ENCODE measurements at places on chromosomes 1 and 21. TPM values are rescaled to one million over a fixed set of nuclear protein-coding genes. Genes with fewer than 3 reads are reported as not detected.

CHI3L2 gene
- total RNA-seq: under 0.01 TPM

OR10J1 gene
- total RNA-seq: not detected

SLC9C2 gene
- total RNA-seq: not detected

CD53 gene
- total RNA-seq: not detected

MXRA8 gene
- 0.56 TPM for total RNA-seq

C1orf185 gene
- total RNA-seq: not detected

LRRC47 gene
- 50.9 TPM for total RNA-seq

IER5 gene
- total RNA-seq: 26.6 TPM

ANKRD34A gene
- total RNA-seq: under 0.01 TPM

OR2T11 gene
- not detected for total RNA-seq

DNA sequence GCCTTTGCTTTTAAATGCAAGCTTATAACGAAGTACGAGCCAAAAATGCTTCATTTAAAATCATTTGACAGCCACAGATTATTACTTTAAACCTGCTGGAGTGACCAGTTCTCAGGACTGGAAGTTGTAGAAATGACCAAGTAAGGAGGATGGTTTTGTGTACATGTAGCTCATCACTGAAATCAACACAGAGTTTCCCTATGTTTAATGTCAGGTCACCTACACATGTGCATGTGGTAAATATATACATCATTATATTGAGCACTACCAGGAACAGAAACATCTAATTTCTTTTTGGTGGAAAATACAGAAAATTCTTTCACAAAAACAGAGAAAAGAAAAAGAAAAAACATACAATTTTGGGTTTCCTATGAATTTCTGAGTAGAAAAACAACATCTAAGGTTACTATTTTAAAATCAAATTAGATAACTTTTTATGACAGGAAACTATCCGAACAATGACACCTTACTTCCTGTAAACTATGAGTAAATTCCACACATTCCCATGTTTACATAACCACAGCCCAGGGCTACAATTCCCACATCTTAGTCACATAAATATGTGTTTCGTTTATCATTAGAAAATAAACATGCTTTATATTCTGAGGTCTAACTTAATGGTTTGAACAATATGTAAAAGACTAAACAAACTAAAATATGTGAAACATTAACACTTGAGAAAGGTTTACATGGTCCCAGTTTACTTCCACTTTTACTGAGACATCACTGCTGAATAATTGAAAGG is 73.6 kb downstream of the ZNF281 start:
- peak; percentile 65 for DNase-seq

DNA sequence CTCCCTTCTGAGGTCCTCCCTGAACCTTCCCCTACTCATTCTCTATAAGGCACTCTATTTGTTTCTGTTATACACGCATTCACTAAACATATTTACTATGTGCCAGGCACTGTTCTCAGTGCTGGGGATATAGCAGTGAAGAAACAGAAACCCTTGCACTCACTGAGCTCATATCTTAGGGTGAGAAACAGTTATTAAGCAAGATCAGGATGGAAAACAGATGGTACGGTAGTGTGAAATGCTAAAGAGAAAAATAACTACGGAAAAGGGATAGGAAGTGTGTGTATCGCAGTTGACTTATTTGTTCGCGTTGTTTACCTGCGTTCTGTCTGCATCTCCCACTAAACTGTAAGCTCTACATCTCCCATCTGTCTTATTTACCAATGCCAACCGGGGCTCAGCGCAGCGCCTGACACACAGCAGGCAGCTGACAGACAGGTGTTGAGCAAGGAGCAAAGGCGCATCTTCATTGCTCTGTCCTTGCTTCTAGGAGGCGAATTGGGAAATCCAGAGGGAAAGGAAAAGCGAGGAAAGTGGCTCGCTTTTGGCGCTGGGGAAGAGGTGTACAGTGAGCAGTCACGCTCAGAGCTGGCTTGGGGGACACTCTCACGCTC is 572 bp downstream of the CYB5RL start:
- no peak for DNase-seq

- peak; percentile 89 for DNase-seq
These were observed 830 bp downstream of the INPP5B start for GRCh38 chr1:37945743-37946702.

GRCh38 chr1:185540295-185540694 is 193.9 kb upstream of the HMCN1 start:
- no peak for DNase-seq

DNA sequence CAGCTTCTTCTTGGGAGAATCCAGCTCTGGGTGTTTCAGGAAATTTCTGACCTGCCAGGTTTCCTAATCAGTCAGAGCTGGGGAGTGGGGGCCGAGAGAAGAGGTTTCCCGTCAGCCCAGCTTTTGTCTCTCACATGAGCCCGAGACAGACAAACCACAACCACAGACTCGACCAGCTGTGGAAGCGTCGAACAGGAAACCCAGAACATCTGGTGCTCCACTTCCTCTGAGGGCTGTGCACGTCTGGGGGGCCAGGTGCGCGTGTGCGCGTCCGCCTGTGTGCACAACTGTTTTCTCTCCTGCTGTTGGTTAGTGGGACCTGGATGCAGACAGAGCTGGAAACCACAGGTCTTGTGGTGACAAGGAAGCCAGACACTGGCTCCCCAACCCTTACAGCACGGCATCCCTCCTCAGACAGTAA is 113.0 kb upstream of the SLC25A33 start:
- DNase-seq: no peak

DNA sequence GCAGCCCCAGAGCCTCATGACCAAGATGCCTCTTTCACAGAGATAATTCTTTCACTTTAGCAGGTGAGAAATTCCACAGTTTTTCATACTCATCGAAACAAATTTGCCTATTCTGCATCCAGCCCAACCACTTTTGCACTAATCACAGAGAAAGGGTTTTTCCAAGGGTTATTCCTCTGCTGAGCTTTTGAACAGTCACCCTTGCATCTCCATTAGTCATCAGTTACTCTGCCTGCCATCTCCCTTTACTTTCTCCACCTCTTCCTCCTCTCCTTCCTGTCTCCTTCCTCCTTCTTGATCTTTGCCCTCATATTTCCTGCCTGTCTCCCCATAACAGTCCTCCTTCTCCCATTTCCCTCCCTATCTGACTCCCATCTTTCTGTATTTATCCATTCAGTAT is 43.9 kb downstream of the FH start:
- peak; percentile 32 for DNase-seq

- no peak for DNase-seq
These were observed 30.7 kb downstream of the JAK1 start for GRCh38 chr1:64935551-64936155.

GRCh38 chr21:38920631-38921398 is 115.1 kb downstream of the ETS2 start:
- no peak for DNase-seq

DNA sequence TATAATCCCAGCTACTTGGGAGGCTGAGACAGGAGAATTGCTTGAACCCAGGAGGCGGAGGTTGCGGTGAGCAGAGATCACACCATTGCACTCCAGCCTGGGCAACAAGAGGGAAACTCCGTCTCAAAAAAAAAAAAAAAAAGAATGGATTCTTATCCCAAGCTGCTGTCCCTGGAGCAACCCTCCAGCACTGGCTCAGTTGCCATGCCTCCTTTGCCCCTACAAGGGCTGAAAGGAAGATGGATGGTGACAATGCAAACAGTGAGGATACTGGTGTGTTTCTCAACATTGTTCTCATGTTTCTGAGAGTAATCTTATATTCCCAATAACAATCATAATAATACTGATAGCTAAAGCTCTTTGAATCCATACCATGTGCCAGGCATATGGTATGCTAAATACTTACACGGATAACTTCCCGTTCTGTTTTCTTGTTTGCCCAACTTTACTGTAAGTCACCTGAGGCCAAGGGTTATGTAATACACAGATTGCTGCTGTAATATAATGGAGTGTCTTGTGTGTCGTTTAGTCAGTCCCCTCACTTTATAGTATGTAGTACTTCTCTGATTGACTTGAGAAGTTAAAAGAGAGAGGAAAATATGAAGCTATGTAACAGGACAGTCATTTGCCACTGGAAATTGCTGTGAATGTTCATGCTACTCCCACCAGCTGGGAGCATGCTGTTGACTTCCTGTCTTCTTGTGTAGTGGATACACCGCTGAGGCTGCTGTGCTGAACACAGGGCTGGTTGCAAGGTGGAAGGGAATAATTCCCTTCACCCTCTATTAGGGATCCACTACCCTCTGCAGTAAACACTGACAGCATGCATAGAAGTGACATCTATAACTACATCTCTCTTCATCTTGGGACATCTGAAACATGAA is 153.6 kb downstream of the CNIH3 start:
- DNase-seq: no peak

DNA sequence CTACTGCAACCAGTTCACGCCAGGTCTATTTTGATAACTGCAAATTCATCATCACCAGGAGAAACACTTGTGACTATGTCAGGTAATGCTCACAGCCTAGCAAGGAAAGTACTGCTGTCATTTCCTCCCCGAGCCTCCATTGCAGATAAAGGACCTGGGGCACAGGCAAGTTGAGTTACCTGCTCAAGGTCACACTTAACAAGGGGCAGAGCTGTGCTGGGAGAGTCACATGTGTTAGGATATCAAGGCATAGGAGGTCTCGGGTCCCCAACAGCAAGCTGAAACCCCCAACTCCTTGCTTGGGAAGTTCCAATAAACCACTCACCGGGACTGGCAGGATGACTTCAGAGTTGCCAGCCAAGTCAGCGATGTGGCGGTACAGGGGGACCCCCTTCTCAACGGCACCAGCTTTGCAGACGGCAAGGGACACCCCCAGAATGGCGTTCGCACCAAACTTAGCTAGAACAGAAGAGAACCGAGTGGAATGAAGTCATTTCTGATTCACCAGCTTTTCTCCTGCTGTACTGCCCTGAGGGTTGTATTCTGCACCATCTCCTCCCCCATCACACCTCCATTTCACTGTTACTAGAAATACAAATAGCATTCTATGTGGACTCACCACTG is 11.6 kb downstream of the ENO1 start:
- no peak for DNase-seq

DNA sequence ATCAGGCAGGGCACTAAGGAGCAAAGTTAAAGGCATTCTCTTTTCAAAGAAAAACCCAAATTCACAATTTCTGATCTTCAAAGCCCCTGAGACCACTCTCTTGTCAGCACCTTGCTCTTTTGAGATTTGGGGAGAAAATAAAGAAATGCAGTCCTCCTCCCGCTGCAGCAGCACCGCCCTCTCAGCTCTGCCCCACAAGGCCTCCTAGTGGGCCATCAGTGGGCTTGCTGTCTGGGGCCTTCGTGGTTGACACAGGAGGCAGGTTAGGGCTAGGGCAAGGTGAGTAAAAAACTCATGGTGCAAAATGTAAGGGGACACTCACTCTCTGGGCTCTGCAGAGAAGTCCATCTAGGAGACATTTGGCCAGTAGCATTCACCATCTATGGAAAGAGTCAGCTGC is 67.4 kb upstream of the CTTNBP2NL start:
- DNase-seq: no peak

DNA sequence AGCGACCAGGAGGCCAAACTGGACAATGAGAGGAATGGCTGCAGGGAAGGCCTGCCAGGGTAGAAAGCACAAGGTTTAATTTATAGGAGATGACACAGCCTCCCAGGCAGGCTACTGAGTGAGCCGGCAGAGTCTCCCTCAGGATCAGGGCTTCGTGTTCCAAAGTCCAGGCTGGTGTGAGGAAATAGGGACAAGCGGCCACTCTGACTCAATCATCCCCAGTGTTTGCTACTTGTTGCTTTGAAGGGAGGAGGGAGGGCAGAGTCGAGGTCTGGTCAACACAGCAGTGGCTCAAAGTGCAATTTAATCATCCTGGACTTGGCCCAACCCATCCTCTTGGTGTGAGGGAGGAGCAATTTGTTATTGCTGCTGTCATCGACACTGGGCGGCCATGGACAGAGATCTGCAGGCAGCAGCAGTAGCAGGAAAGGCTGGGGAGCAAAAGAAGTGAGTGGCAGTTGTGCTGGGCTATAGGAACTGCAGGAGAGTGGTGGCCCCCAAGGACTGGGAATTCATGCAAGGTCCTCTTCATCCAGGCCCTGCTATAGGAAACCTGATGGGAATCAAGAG is 27.5 kb downstream of the TBX15 start:
- DNase-seq: no peak

DNA sequence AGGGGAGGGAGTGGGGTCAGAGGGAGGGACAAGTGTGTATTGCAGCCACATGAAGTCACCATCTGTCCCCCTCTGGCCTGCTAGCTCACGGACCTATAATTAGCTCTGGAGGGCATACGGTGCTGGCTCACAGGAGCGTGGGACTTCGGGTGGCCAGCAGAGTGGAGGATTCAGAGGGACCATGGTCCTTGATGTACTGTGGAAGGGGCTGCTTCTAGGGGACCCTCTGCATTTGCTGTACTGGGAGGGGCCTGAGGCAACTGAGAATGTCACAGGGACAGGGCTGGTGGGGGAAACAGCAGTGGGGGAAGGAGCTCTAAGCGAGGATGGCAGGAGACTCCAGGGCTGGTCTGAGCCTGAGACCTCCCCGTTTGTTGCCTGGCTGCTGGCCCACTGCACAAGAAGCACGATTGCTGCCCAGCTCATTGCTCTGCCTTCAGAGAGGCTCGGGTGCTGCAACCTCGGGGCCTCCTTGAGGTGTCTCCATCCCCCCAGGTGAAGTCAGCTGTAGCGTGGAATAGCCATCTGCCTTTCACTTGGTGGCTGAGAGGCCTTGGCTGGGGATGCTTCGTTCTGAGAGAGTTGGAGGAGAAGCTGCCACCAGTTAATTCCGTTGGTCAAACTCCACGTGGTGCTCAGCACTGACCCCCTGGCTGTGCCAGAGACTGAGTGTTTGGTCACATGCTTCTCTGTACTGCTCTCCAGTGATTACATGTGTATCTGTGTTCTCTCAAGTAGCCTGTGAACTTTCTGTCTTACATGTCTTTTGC is 2.7 kb downstream of the PPFIA4 start:
- no peak for DNase-seq

- DNase-seq: peak; percentile 81
These were observed 19.8 kb upstream of the MUTYH start for GRCh38 chr1:45359882-45360513.

GRCh38 chr1:203675596-203676347 is 49.1 kb downstream of the ATP2B4 start:
- no peak for DNase-seq

DNA sequence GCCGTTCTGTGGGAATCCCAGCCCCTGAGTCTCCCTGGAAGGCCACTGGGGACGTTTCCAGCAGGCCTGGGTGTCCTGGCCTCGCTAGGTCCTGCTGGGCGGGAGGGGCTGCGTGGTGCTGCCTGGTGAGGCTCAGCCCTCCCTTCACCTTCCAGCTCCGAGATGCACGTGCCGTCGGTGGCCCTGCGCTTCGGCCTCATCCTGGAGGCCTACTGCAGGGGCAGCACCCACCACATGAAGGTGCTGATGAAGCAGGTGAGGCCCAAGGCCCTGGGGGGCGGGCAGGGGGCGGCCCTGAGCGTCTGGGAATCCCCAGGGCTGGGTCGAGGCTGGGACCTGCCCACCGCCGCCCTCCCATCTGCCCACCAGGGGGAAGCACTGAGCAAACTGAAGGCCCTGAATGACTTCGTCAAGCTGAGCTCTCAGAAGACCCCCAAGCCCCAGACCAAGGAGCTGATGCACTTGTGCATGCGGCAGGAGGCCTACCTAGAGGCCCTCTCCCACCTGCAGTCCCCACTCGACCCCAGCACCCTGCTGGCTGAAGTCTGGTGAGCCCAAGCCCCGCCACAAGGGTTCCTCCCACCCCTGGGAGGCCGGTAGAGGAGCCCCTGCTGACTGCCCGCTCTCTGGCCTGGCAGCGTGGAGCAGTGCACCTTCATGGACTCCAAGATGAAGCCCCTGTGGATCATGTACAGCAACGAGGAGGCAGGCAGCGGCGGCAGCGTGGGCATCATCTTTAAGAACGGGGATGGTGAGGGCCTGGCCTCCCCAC is 70.3 kb downstream of the PIK3CD start:
- DNase-seq: peak; percentile 63

All from dermis blood vessel endothelial cell (primary cell).